Activated effector memory CD4-positive, alpha-beta T cell treated with Interleukin-2 at 50 U/mL for 16 hours (primary cell): ENCODE measurements at places on chromosomes 4 and X.

- no peak for DNase-seq
Observed at GRCh38 chr4:141497627-141498026, 138.8 kb upstream of the IL15 start.

- DNase-seq, result no peak
Observed at GRCh38 chr4:103197765-103198110, 405 bp downstream of the CENPE start.

DNA sequence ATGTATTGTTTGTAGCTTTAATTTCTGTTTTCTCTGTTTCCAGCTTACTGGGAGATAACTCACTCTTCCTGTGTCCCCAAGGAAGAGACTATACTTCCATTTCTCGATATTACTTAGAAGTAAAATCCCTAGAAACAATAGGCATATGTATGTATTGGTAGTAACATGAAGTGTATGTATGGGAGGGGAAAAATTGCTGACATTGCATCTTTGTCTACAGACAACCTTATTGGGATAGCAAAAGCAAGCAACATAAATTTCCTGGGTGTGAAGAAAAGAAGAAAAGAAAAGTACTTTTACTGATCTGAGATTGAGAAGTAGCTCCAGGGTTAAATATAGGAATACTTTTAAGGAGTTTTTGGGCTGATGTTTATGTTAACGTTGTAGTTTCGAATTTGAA is 15.4 kb downstream of the AP1AR start:
- no peak for DNase-seq

GRCh38 chr4:41796545-41797210 is 48.2 kb upstream of the PHOX2B start:
- no peak for DNase-seq

- DNase-seq, result no peak
Observed at GRCh38 chrX:19354625-19355024, 10.9 kb downstream of the PDHA1 start.

- no peak for DNase-seq
Observed at GRCh38 chrX:150184491-150184890, 178.6 kb upstream of the MAMLD1 start.

DNA sequence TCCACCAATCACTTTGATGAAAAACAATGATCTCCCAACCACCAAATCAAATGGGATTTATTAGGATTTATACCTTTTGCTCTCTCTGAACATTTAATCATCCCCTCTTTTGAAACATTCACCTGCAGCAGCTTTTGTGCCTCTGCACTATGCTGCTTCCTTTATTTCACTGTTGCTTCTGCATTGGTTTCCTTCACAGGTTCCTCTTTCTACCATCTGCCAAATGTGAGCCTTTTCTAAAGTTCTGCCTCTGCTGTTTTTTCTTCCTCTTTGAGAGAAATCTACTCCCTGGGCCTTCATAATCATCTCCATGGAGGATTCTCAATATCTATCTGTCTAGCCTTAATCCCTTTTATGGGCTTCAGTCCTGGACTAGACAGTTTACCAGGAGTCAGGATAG is 24.7 kb downstream of the CUL4B start:
- no peak for DNase-seq

GRCh38 chrX:121221322-121221977 is 174.0 kb downstream of the GLUD2 start:
- no peak for DNase-seq

GRCh38 chr4:168643111-168643795 is 146.4 kb downstream of the PALLD start:
- no peak for DNase-seq

DNA sequence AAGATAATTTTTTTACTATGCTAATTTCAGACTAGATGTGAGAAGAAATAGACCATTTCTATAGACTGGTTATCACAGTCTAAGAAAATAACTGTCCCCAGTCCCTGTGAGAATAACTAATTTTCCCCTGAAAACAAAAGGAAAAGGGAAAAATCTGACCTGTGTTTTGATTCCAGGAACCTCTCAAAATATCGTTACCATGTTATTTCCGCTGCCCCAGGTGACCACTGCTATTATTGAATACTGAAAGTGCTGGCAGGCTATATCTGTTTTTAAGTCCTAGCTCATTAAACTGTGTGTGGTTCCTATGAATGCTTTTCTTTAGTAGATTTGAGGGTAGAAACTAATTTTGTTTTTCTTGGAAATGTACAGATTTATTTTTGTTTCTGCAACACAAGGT is 83.6 kb downstream of the GAB1 start:
- no peak for DNase-seq

DNA sequence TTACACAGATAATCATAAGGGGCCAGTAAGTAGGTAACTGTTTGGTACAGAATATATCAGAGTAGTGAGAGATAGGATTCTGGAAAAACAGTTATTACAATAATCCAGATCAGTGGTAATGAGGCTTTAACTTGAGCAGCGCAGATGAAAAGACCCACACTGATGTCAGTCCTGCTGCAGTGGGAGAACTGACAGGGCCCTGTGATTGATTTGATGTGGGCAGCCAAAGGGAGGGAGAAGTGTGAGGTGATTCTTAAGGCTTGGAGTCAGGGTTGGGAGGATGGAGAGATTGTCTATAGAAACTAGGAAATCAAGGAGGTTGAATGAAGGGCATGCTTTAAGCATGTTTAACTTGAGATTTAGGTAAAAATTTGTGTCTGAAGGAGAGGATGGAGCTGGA is 161.4 kb downstream of the VSIG4 start:
- DNase-seq, result no peak

- DNase-seq, result no peak
Observed at GRCh38 chrX:139538907-139539790, 8.6 kb downstream of the F9 start.

DNA sequence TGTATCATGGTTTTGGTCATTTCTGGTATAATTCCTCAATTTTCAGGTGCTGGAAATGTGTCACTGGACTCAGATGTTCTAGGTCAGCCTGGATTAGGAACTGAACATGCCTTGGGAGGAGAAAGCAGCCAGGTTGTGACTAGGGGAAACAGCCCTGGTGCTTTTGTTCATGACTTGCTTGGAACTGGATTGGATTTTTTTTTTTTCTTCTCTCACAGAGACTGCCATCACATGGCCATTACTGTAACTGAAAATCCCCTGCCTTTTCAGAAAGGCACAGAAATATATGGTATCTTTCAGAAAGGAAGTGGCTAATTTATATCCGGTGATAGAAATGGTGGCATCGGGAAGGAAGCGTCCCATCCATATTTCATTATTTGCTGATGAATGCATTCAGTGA is 34.6 kb downstream of the SEPTIN11 start:
- DNase-seq, result no peak

DNA sequence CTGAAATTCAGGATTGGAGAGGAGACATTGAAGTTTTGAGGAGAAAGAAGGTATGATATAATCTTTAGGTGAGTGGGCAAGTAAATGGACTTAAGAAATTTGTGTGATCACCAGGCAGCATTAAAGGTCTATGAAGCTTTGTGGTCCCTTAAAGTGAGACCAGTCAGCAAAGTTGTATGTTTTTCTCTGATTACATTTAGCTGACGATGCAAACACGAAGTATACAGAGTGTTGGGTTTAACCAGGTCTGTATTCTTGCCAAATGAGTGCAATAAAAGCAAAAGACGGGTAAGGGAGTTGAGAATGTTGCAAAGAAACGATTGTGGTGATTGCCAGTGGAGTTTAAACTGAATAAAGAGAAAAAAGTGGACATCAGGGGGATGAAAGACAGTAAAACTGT is 11.6 kb upstream of the YIPF6 start:
- no peak for DNase-seq

- DNase-seq, result no peak
Observed at GRCh38 chr4:57424232-57424897, 314.2 kb upstream of the IGFBP7 start.

- DNase-seq, result no peak
Observed at GRCh38 chrX:133847340-133847994, 137.9 kb downstream of the GPC3 start.

DNA sequence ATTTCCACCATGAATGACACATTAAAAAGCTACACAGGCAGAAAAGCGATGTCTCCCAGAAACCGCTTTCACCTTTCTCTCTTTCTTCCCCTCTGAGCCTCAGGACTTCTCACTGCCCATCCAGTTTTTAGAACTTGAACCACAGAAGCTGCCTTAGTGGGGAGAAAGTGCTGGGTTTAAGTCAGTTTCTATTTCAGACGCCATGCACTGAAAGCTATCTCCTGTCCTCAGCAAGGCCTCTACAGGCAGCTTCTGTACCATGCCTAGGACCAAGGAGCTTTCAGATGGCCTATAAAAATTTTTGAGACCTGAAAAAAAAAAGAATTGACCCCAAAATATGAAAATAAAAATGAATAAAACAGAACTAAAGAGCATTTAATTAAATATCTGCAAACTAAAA is 34.5 kb downstream of the RAB33B start:
- no peak for DNase-seq

DNA sequence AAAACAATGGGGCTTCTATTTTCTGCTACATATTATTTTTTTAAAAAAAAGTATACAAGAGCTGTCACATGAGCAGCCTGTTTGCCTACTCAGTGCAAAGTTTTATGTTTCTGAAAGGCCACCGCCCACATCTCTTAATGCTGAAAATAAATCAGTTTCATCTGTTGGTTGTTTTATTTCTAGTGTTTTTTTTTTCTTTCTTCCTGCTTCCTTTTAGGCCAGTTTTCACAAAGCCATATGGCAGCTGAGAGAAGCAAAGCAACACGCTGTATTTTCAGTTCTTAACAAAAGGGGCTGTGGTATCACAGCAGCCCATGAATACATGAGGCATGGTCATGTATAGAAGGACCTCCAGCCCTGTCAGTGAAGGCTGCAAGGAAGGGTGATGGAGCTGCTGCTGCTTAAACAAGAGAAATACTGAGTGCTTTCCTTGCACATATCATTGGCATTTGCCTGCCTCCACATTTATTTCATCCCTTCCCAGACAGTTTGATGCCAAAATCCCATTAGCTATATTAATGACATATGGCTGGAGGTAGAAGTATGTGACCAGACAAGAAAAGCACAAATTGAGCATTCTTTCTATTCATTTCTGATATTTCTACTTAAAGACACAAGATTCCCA is 172.5 kb downstream of the PCDH18 start:
- DNase-seq, result no peak

- DNase-seq, result no peak
Observed at GRCh38 chrX:35166023-35166422, 223.4 kb downstream of the FAM47B start.

GRCh38 chr4:10058371-10058770 is 37.1 kb upstream of the SLC2A9 start:
- DNase-seq, result no peak

DNA sequence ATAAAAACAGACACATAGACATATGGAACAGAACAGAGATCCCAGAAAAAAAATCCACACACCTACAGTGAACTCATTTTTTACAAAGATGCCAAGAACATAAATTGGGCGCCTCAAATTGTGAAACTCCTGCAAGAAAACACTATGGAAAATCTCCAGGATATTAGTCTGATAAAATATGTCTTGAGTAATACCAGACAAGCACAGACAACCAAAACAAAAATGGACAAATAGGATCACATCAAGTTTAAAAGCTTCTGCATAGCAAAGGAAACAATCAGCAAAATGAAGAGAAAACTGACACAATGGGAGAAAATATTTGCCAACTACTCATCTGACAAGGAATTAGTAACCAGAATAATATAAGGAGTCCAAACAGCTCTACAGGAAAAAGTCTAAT is 337.3 kb upstream of the DIPK2B start:
- no peak for DNase-seq
